ENCODE measurements at places on chromosomes 6 and 20.

DNA sequence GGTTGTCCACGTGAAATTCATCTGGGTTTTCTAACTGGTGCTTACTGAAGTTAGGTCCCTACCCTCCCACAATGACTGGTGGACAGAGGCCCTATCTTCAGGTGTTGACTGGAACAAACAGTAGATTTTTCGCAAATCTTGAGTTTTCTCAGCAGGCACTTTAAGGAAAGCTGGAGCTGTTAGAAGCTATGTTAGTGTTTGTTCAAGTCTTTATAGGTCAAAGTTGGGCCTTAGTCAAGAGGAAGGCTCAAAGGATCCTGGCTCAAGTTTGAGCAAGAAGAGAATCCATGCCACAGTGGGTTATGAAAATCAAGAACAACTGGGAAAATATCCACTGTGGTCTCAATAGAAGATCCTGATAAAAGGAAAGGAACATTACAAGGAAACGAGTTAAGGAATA, 48.5 kb upstream of the ELOVL5 start:
- DNase-seq = no peak

GRCh38 chr20:9078826-9079731, 10.2 kb downstream of the PLCB4 start:
- no peak for DNase-seq

- DNase-seq = no peak
Observed at GRCh38 chr20:42192321-42192720, 574.1 kb upstream of the CHD6 start.

DNA sequence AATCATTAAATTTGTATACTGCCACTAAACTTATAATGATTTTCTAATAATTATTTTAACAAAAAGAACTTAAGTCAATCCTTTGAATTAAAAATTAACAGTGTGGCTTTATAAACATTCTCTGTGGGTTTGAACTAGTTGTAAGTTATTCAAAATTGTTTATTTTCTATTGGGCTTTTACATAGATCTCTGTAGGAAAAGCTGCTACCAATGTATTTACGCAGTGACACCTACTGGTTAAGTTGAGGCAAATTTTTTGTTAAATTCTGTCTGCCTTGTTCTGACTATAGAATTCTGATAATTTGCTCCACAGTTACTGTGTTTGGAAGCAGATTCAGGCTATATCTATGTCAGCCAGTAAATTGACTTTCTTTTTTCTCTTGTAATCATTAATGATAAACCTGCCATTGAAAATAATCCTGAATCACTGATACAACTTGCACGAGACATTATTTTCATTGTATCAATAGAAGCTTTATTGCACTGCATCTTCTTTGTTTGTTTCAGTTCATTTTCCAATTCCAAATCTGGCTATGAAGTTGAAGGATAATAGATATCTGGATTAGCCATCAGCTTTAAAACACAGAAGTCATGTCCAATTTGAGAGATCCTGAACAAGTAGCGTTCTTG, 66.0 kb upstream of the UTRN start:
- no peak for DNase-seq
